Stimulated activated CD8-positive, alpha-beta memory T cell treated with anti-CD3 and anti-CD28 coated beads, Interleukin-7, amount 100 ng/mL, for 1 hour (primary cell): ENCODE measurements at places on chromosomes 7 and 10.

DNA sequence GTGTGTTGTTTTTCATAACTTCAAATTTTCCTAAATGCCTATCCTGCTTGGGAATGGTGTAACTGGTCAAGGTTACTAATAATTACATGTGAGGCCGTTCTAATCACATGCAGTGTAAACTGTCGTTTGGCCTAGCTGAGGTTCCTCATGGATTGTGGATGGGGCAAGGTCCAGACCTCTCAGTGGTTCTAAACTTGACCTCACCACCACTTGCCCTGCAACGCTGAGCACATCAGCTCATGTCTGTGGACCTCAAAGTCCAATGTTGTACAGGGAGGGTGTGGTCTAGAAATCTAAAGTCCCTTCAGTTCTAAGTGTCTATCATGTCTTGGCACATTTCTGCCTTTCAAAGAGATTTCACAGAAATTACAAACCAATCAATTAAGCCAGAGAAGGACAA, 15.6 kb downstream of the RBP3 start:
- DNase-seq, result no peak

GRCh38 chr10:68871105-68871711, 29.9 kb upstream of the DDX50 start:
- DNase-seq, result no peak

GRCh38 chr7:40784176-40784575, 649.4 kb downstream of the SUGCT start:
- DNase-seq, result no peak

DNA sequence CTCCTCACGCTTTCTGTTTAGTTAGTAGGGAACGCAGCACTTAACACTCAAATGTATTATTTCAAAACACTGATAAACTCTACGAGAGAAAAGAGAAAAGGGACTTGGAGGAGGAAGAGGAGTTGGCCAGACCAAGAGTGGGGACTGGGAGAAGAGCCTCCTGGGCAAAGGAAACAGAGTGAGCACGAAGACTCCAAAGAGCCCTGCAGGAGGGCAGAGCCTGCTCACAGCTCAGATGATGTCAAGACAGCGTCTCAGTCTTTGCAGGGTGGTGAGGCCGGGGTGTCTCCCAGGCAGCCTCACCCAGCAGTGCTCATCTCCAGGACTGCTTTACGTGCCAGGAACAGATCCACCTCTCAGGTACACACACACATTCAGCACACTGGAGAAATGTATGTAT, 41.2 kb downstream of the CYTH3 start:
- DNase-seq, result no peak

DNA sequence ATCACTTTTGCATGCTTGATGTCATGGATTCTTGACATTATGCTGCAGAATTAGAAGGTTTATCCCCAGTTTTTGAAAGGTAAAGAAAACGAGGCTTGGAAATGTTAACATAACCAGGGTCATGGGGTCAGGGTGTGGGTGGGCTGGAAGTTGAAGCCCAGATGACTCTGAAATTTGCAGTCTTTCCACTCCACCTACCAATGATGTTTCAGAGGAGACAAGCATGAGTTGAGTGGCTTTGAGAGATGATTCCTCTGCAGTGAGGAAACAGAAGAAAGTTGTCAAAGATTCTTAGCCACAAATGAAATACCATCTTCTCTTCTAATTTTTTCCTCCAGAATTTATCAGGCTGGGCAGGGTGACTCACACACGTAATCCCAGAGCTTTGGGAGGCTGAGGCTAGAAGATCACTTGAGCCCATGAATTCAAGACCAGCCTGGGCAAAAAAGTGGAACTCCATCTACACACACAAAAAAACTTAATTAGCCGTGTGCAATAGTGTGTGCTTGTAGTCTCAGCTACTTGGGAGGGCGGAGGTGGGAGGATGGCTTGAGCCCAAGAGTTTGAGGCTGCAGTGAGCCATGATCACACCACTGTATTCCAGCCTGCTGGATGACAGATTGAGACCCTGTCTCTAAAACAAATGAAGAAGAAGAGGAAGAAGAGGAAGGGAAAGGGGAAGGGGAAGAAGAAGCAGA, 239.1 kb upstream of the AUTS2 start:
- no peak for DNase-seq

DNA sequence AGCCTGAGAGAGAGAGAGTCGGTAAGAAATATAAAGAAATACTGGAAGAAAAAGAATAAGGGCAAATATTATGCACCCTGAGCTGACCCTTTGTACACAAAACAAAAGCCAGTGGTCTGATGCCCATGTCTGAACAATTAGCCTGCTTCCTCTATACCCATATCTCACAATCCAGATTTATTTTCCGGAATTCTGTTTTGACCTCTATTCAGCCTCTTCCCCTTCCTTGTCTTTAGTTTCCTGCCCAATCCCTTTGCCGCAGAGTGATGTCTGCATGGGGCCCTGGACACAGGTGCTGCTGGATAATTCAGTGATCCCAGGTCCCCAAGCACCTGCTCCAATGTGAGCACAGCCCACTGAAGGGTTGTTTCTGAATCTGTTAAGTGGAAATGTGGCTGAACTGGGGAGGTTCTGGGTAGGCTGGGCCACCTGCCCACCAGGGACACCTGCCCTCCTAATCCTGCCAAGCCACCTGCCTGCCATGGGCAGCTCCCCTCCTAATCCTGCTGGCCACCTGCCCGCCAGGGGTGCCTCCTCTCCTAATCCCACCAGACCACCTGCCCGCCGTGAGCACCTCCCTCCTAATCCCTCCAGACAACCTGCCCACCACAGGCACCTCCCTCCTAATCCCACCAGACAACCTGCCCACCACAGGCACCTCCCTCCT, 23.0 kb downstream of the ADGRA1 start:
- DNase-seq, result no peak

DNA sequence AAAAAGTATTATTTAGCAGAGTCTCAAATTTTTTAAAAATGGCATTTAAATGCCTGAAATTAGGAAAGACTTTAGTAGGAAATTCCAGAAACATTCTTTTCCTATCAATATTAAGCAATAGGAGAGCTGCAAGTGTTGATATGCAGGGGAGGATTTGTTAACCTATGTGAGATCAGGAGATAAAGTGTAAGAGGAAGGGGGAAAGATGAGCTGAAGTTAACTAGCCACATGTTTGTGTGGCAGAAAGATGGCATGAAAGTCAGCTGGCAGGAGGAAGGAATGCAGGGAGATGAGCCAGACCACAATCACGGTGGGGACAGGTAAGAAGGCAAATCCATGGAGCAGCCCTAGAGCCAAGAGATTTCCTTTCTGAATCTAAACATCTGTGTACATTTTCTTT, 303.6 kb downstream of the MAGI2 start:
- no peak for DNase-seq

DNA sequence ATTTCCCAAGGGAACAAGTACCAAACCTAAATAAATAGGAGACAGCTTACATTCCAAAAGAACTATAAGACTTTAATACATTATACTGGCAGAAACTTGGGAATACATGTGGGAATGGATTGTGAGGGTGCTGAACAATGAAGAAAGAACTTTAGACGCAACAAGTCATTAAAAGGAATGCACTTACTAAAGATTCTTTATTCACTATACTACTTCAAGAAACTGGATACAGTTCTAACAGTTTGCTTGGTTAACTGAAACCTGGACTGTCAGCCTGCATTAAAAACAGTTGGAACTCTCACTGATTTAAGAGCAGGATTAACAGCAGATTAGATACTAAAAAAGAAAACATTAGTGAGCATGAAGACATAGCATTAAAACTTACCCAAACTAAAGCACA, 12.0 kb downstream of the CACUL1 start:
- DNase-seq, result no peak

DNA sequence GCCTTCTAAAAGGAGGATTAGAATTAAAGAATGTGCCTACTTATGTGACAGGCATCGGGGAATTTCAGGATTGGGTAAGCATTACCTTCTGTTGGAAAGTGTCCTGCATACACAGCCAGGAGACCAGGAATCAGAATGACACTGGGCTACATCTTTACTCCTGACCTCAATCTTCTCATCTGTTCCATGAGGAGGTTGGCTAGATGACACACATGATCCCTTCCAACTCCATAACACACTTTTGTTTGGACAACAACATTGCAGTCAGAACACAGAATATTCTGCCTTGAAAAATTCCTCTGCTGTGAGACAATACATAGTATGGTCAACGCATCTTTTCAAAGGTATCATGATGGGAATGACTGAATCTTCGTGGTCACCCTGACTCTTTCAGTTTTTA, 1281.2 kb upstream of the SORCS1 start:
- DNase-seq, result no peak

GRCh38 chr10:121734589-121735045, 136.4 kb upstream of the FGFR2 start:
- DNase-seq, result no peak

- no peak for DNase-seq
Observed at GRCh38 chr7:44048031-44048795, 3.7 kb downstream of the DBNL start.

GRCh38 chr7:29274146-29275017, 79.8 kb downstream of the CHN2 start:
- DNase-seq, result no peak

DNA sequence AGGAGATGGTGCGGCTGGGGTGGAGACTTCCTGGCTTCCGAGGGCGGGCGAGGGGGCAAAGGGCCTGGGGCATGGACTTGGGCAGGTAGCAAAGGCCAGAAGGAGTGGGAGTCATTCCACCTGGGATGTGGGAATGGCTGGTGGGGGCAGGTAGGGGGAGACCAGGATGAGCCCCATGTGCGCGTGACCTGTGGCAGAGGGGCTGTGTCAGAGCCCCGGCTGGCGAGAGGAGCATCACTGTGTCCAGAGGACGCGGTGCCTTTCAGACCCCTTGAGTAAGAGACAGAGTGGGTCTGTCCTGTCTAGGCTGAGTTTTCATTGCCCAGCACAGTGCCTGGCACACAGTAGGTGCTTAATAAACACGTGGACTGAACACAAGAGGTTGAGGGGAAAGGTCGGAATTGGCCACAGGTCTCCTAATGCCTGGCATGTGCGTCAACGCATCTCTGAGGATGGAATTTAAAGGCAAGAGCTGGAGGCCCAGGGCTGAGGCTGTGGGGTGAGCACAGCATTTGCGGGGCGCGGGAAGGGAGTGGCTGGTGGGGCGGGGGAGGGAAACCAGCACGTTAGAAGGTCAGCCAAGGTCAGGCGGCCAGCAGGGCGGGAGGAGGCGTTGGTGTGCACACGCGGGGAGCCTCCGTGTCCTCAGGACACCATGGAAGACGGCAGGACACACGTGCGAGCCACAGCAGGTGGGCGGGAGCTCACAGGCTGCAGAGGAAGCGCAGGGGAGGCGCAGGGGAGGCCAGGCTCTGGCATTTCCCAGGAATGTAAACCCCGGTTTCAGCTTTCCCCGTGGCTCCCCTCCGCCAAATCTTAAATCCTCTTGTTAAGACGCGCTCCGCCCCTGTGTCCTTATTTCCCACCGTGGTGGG, 51.8 kb downstream of the CUX1 start:
- no peak for DNase-seq

DNA sequence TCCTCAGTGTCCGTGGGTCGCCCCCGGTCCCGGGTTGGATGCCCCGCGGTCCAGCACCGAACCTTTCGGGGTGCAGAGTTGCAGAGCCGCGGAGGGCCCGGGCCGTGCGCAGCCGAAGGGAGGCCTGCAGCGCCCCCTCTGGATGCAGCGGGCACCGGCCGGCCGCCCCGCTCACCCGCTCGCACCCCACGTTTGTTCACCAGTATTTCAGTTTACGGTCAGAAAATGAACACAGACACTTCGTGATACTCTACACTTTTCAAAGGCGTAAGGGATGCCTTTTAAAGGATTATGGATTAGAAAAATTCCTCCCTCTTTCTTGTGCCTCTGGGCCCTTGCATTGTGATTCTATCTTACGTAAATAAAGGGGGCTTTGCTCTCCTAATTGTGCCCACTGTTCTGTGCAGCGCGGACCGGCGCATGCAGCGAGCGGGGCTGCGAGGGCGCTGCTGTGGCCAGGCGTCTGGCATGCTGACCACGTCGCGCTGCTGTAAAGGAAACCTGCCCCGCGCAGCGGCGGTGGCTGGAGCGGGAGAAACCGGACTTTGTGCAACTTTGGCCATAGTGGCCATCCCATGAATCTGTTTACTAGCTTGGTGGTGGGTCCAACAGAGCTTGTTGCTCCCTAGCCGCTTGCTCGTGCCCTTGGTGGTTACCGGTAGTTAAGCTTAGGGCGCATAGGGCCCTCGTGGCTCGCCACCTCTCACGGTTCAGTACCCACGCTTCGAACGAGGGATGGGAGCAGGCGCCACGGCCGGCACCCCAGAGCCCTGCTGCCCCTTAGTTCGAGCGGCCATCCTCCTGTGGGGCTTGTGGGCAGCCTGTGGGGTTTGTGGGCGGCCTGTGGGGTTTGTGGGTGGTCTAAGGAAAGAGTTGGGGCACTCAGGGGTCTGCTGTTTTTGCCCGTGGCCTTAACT, 739 bp upstream of the MEST start:
- peak; percentile 3 for DNase-seq

DNA sequence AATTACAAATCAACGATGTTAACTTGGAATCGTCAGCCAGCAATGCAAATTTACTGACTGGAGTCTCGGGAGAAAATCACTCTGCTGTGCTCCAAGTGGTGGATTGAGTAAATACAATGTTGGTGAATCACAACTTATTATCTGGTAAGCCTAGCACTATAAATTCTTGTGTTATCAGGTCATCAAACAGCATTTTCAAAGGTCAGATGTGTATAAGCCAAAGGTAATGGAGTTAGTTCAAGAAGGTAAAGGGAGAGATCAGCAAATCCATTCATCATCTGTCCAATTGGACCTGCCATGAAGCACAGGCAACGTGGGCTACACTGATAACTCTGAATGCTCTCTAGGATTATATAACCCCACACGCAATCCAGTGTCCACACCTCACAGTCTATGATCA, 13.9 kb downstream of the CUBN start:
- DNase-seq, result no peak

DNA sequence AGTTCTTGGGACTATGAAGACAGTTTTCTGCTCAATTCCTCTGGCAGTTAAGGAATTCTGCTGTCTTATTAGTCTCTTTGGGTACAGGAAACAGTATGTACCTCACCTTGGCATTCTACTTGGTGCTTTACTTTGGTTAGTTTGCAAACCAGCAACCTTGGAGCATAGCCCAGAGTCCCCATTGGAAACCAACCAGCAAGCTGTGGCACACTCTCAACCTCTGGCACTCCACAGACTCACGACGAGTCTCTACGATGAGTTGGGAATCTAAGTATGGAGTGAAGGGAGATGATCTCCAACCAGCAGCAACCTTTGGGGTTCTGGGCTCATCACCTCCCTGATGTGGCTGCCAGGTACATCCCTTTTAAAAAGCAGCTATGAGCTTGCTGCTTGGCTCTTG, 43.8 kb downstream of the TPK1 start:
- DNase-seq, result no peak

- DNase-seq, result no peak
Observed at GRCh38 chr10:15789793-15790525, 70.2 kb upstream of the ITGA8 start.

DNA sequence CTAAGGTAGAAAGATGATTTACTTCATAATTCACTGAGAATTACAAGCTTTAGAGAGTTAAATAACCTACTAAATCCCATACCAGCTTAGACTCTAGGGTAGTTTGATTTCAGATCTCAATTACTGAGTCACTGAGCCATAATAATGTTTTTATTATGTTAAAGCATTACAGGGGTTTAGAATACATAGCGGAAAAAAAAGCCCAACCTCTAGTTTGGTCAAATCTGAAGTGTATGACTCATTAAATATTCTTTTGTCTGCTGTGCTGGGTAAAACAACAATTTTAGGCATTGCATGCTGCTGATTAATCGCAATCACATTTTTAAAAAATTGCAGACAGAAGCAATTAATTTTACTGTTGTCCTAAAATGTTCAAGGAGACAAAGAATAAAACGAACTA, 48.5 kb downstream of the MALRD1 start:
- no peak for DNase-seq

- no peak for DNase-seq
Observed at GRCh38 chr7:16836481-16836880, 31.7 kb upstream of the AGR2 start.
